ENCODE measurements at places on chromosomes 2 and 18. TPM values are rescaled to one million over a fixed set of nuclear protein-coding genes. Genes with fewer than 3 reads are reported as not detected.

FKBP7 gene
- total RNA-seq: 9.7 TPM

SERPINB12 gene
- total RNA-seq: not detected

CTAGE1 gene
- not detected for total RNA-seq

L3MBTL4 gene
- not detected for total RNA-seq

ASB18 gene
- 0.03 TPM for total RNA-seq
